Brain (organoid and tissue), 16 donors: ENCODE measurements at places on chromosomes 2 and 18. TPM values are rescaled to one million over a fixed set of nuclear protein-coding genes. Genes with fewer than 3 reads are reported as not detected.

GRCh38 chr18:22816266-22817176 is 116.6 kb upstream of the RBBP8 start:
- no peak for DNase-seq

GRCh38 chr2:88318956-88319330 is 133.6 kb downstream of the FOXI3 start:
- DNase-seq, result peak; percentile 91

- no peak for DNase-seq
Observed at GRCh38 chr18:47790036-47790435, 140.4 kb downstream of the SMAD2 start.

DNA sequence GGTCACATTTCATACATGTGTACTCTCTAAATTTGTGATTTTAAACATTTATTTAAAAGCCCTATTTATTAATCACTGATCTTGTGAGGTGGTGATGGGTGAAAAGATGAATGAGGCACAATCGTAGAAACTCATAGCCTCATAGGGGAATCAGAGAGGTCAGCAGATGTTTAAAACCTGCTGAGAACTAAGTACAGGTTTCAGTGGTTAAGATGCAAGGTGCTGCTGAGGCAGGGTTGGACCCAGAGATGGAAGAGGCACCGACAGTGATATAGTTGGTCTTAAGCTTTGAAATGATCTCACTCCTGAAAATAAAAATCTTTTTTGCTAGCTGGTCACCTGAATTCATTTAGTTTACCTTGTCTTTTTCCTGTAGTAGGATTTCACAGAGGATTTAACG is 49.6 kb downstream of the LINC00305 start:
- DNase-seq, result no peak

DNA sequence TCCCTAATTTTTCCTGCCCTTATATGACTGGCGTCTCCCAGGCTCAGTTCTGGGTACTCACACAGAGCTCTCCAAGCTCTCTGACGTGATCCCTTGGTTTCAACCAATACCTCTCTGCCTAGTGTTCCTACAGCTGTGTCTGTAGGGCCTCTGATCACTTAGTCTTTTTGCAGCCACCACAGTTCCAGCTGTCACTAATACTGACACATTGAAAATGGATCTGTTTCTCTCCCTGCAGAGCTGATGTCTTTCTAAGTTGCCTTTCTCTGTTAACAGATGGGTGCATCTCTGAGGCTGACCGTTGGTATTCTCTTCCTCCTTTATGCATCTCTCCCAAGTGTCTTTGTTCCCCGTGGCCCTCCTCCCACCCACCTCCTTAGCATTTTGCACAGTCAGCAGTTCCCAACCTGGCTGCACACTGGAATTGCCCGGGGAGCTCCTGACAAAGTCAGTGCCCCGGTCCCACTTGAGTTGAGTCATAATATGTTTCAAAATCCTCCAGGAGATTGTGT is 62.5 kb downstream of the CERS6 start:
- peak; percentile 27 for DNase-seq

- no peak for DNase-seq
Observed at GRCh38 chr2:73266061-73266901, 18.0 kb downstream of the FBXO41 start.

- peak; percentile 37 for DNase-seq
Observed at GRCh38 chr18:57210107-57210715, 63.3 kb downstream of the BOD1L2 start.

DNA sequence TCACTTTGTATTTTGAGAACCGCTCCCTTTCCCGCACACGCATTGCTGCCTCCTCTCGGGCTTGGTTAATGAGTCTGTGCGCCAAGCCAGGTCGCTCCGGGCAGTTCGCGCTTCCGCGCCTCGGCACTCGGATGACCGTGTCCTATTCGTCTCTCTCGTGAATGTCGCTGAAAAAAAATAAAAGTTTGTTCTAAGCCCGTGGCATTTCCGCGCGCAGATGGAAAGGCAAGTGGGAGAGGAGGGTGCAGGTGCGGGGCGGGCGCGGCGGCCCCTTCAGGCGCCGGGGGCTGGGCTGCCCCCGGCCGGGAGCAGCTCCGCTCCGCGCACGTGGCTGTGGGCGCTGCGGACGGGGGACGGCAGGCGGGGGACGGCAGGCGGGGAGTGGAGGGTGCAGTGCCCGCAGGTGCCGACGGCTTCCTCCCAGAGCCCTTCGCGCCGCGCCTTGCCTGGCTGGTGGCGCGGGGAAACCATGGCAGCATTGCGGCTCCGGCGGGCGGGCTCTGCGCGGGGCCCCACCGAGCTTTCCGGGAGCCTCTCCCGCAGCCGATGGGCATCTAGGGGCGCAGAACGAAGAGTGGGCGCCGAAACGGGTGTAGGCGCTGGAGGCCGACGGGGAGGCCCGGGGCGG is 159.6 kb upstream of the SIX2 start:
- peak; percentile 55 for DNase-seq

DNA sequence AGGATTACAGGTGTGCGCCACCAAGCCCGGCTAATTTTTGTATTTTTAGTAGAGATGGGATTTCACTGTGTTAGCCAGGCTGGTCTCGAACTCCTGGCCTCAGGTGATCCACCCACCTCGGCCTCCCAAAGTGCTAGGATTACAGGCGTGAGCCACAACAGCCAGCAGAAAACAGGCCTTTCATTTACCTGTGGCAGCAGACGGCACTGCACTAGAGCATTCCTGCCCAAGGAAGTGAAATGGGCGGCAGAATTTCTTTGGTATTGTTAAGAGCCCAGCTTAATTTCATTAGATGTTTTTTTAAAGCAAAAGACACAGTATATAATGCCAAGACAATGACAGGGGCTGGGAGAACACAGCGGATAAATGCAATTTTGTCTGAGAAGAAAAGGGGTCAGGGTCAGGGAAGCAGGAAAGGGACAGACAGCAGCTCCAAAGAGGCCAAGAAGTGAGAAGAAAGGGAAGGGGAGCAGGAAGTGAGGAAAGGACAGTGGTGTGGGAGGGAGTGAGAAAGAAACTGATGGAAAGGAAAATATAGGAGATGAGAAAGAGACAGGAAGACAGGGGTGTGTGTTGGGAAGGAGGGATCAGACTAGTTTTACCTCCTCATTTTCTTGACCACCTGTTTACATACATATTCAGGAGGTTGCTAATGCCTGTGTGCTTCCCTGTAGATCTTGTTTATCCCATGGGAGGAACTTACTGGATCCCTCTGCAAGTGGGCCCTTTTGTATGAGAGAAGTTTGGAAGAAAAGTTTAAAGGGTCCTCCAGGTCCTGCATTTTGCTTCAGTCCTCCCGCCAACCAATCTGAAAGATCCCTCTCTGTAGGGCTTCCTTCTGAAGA is 32.5 kb downstream of the KCTD1 start:
- no peak for DNase-seq

DNA sequence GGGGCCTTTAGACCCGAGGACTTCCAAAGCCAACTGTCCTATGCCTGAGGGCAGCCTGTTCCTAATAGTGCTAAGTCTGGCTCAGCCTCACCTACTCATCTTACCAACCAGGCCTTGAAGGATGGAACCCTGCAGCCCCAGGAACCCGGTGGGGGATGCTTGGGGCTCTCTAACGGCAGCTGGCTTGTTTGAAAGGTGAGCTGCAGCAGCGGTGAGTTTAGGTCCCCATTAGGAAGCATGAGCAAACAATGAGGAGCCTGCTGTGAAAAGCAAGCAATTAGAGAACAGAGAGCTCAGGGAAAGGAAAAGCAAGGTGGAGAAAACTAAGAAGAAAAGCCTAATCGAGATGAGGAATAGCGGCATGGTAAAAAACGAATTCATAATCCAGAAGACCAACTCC is 39.9 kb downstream of the SP110 start:
- DNase-seq, result no peak

- DNase-seq, result no peak
Observed at GRCh38 chr2:3102922-3103569, 274.6 kb downstream of the EIPR1 start.

DNA sequence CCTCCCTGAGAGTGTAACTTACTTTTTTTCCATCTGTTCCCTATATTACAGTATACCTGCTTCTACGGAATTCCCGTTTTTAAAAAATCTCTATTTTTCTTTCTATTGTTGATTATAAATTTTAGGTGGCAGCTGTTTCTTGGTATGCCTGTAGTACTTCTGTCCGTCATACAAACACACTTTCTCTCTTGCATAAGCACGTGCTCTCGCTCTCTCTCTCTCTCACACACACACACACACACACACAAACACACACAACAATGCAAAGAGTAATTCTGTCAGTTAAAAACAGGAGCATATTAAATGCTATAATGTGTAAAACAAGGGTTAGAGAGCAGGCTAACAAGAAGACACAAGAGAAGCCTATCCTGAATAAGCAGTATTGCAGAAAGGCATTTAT is 140.5 kb downstream of the THADA start:
- DNase-seq, result no peak

DNA sequence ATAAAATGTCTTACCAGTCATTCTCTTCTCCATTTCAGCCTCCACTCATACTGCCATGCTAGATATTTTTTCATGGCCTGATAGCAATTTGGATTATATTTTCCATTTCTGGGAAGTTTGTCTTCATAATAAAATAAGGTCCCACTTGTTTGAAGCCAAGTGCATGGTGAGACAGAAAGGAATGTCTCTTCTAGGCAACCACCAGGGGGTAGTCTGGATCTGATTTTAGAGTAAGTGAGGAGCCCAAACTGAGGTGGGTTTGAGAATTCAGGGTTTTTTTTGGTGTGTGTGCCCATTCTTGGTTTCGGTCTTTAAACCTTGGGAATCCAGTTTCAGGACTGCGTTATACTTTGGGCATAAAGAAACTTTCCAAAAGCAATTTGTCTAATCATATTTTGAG is 315.5 kb downstream of the RPRM start:
- DNase-seq, result peak; percentile 24

GRCh38 chr2:143252138-143252907 is 123.1 kb downstream of the ARHGAP15 start:
- DNase-seq, result no peak

DNA sequence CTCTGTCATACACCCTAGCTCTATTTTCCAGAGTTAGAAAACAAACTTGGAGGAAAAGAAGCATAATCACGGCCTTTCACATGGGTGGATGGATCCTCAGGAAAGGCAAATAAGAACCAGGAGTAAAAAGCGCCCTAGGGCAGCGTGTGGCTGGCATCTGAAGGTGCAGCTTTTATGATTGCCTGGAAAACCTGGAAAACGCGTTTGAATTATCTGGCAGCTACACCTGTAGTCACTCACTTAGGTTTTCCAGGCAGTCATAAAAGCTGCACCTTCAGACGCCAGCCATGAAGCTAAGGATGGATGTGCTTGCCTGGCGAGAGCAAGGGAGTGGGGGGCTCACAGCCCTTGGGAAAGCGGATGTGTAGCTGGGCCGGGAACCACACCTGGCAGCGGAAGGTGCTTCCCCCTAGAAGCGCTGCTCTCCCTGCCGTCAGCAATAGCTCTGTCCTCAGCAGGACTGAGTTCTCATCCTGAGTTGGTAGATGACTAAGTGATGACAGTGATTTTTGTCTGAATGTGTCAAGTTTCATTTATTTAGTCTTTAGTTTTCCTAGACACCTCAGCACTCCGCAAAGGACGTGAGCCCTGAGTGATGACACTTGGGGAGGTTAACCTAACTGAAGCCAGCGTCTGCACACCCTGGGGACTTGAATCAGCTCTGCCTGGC is 82.0 kb downstream of the DCDC2C start:
- no peak for DNase-seq

GRCh38 chr18:22999212-22999611 is 66.1 kb downstream of the RBBP8 start:
- DNase-seq, result no peak

- DNase-seq, result no peak
Observed at GRCh38 chr18:59985289-59985688, 85.5 kb downstream of the PMAIP1 start.

DNA sequence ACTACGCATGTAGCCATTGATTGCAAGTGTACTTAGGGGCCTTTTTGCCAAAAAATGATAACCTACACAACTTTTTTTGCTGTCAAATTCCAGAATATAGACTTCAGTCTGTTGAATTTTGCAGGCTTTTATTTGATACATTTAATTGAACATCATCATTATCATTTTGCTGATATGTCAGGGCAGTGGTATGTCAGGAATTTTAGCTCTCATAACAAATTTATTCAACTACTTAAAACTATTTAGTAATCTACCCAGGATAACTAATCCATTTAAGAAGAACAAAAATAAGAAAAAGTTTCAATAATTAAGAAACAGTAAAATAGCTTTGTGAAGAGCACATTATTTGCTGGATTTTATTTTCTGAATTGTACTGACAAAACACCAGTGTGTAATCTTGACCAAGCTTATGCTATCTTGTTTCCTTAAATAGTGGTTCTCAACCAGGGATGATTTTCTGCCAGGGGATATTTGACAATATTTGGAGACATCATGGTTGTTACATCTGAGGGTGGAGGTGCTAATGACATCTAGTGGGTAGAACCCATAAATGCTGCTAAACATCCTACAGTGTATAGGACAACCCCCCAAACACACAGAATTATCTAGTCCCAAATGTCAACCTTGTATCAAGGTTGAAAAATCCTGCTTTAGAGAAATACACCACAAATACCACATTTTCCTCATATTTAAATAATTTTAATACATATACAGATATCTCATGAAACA is 12.1 kb upstream of the TTN start:
- no peak for DNase-seq

DNA sequence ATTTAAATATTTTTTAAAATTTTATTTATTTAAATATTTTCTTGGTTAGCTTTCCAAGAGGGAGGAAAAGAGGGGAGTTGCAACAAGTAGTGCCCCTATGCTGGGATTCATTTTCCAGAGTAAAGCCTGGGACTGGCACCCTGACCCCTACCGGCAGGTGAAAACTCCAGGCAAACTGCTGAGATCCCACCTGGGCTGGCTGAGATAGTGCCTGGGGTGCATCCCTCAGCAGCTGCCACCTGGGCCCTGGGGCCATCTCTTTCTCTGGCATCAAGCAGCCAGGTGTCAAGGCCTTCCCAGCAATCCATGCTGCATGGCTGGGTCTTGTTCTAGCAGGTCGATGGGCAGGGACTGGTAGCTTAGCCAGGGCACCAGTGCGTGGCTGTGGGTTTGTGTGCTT is 6.6 kb downstream of the SIX2 start:
- DNase-seq, result no peak

DNA sequence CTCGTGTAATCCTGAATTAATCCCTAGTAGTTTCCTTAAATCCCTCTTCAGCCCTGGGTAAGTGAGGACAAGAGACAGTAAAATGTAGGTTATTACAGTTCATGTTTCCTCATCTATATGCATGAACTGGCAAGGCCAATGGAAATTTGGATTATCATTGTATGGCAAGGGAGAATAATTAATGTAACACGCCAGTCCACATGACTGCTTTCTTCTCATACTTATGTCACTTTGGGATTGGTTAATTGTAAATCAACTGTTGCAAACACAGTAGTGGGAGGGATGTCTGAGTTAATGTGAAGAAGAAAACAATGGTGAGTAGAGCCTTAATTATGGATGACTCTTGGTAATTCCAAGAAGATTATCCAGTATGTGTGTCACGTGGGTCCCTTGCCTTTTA is 1.7 kb upstream of the SERPINB7 start:
- DNase-seq, result no peak

Gene PDE1A
- polyA plus RNA-seq, result 6.2 TPM

Gene HOXD13
- 9.8 TPM for polyA plus RNA-seq

Gene ALPP
- not detected for polyA plus RNA-seq

Gene RNF152
- 0.56 TPM for polyA plus RNA-seq

Gene TOGARAM2
- 0.71 TPM for polyA plus RNA-seq

Gene CARF
- polyA plus RNA-seq, result 1.9 TPM

Gene CFAP210
- polyA plus RNA-seq, result 0.24 TPM

Gene REG1A
- polyA plus RNA-seq, result not detected

Gene TBR1
- 9.4 TPM for polyA plus RNA-seq

Gene UNC80
- 2.5 TPM for polyA plus RNA-seq
